Mucosa of descending colon (tissue), 3 donors: ENCODE measurements at places on chromosomes 16 and 17. TPM values are rescaled to one million over a fixed set of nuclear protein-coding genes. Genes with fewer than 3 reads are reported as not detected.

RAP1GAP2 gene
- 45.3 TPM for total RNA-seq

UTS2R gene
- total RNA-seq, result not detected

DNA sequence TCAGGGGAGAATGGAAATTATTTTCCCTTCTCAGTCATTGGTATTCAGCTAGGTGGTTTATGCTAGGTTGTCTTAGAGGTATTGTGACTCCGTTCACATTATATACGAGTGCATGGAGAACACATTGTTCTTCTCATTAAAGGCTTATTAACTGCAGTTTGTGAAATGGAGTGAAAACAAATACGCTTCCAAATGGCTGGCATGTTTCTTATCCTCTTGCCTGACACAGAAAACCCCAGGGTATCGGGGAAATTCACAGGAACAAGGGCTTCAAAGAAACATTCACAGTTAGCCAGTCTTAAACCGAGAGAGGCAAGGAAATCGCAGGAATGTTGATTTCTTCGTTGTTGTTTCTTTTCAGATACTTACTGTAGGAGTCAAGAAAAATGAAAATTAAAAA lies 1047.9 kb upstream of the RBFOX1 start:
- DNase-seq, result no peak

KRTAP4-9 gene
- total RNA-seq, result not detected

IL34 gene
- 1.2 TPM for total RNA-seq

ZNF629 gene
- 14.6 TPM for total RNA-seq

- no peak for DNase-seq
These were observed 61.1 kb upstream of the NOL11 start for GRCh38 chr17:67656494-67657203.

DUSP14 gene
- 0.81 TPM for total RNA-seq

CAVIN1 gene
- 19.3 TPM for total RNA-seq

SKAP1 gene
- total RNA-seq, result 3.2 TPM

DNA sequence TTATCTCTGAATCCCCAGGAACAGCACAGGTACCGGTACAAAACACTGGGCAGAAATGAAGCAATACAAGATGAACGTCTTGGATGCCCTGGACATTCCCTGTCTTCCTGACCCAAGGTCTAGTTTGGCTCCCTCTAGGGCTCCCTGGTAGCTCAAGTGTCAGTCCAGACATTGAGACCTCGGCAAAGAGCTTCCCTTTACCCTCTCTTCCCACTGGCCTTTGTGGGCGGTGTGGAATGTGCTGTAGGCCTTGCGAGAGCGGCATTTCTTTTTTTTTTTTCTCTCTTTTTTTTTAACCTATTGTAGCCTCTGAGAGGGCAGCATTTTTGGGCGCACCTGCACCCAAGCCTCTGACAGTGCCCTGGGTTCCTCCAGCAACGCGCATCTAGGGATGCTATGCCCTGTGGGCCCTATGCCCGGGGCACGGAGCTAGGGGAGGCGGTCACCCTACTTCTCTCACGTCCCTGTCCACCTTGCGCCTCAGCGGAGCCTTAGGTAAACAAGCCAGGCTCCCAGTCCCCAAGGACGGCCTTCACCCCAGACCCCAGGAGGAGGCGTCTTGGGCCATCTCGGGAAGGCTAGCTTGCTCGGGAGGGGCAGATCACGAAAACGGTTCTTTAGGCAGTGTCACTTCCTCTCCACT lies 1.2 kb upstream of the NFATC3 start:
- no peak for DNase-seq

CDRT4 gene
- total RNA-seq, result 4.8 TPM

GRCh38 chr17:79113699-79114457 lies 39.3 kb downstream of the ENGASE start:
- DNase-seq, result no peak

SEPTIN12 gene
- not detected for total RNA-seq

DNA sequence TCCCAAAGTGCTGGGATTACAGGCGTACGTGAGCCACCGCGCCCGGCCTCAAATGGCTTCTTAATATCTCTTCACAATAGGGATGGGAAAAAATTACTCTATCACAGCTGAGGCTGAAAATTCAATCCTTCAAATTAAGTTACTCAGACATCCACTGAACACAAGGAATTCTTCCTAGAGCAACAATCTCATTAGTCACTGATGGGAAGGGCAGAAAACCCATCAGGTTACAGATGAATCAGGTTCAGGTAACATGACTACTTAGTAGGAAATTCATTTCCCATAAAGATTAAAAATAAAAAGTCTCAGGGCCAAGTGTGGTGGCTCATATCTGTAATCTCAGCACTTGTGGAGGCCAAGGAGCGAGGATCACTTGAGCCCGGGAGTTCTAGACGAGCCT lies 42.5 kb upstream of the ABR start:
- DNase-seq, result no peak

DNA sequence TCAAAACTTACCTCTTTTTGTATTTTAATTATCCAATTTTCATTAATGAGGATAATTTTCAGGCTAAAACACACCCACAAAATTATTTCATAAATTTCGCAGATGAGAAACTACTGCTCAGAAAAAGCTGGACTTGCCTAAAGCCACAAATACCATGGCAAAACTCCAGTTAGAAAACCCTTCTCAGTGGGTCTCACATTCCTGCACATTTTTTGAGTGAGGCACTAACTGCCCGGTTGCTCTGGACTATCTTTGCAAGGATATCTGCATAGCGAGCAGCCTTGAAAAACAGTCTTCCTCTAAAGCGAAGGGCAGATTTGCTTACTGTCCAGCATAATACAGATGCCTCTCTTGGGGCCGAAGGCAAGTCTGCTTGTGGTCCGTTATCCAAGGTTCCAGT lies 9.8 kb downstream of the MPHOSPH6 start:
- no peak for DNase-seq

GRCh38 chr16:57732037-57732436 lies 3.5 kb upstream of the KATNB1 start:
- no peak for DNase-seq

GRCh38 chr16:27258241-27258734 lies 10.3 kb downstream of the NSMCE1 start:
- DNase-seq, result no peak

DNA sequence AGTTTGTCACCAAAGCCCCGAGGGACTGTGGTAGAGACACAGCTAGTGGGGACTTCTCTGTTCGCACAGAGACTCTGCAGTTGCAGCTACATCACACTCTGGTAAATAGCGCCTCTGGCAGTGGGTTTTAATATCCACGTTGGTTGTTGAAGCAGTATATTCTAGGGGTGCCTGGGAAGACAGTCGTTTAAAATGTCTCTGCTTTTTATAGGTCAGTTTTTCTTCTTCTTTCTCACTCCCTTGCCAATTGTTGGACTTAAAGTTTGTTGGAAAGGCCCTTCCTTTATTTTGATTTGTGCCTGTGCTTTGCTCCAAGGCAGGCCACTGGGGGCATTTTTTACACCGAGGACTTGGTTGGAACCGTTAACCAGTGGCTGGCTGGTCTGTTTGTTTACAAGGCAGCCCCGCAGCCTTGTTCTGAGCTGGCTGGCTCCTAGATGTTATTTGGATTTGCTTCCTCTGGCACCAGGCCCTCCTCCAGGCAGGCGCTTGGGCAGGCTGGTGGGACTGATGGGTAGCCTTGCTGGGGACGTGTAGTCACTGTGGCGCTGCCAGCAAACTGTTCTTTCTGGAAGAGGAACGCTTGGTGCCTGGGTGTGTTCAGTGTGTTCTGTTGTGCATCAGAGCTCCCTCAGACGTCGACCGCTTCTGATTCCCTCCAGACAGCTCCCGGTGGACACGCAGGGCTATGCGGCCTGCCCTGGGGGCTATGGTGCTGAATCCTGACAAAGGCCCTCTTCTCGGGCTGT lies 218.2 kb upstream of the CHMP6 start:
- no peak for DNase-seq

VMP1 gene
- 257 TPM for total RNA-seq

GRCh38 chr17:82228842-82229697 lies at the start of gene SLC16A3:
Gene SLC16A3, plus strand, starts transcription at chr17:82229042. Its CDS starts 6,967 bp downstream, at chr17:82236009.
- peak; percentile 83 for DNase-seq

DNA sequence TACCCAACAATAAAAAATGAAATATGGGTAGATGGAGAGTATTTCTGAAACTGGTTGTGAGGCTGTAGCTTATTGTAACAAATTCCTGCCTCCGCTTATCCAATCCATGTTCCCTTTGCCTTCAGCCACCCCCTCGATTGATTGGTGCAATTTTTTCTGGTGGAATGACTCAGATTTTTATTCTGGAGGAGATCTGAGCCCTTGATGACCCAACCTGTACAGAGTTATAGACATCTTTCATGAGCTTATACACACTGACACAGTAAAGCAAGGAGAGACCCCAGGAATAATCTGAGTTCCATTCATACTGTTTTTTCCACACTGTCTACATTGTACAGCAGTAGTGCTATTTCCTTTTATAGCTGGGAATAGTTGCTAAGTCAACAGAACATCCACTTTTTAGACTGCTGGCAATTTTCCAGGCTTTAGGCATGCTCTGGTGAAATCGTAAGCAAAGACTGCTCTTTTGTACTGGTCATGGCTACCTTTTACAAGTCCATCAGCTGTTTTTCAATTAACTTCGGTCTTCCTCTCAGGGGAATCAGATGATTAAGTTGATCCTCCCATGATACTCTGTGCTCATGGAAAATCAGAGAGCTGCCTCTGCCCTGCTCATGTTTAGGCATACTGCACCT lies 30.1 kb downstream of the CCL4 start:
- no peak for DNase-seq

DNA sequence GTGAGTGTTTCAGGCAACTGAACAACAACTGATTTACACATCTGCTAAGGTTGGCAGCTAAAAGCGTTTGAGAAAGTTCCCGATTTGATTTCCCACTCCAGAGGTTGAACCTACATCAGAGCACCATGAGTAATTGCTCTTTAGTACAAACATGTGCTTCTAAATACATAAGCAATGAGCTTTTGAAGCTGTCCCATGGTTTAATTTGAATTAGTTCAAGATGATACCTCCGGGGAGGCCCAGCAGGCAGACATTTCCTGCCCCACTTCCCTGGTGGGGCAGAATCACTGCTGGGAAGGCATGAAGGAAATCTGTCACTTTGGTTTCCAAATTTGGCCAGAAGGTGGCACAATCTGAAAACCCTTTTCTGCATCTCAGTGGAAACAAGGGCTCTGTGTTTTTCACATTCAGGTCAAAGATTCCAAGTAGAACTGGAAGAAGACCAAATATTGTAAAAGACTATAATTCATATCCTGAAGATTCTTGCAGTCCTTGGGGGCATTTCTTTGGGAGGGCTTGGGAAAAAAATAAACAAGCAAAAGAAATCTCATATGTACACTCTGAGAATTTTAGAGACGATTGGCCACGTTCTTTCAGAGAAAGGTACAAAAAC lies 176.2 kb upstream of the FAM20A start:
- DNase-seq, result peak; percentile 81

- no peak for DNase-seq
These were observed 94.3 kb upstream of the ASIC2 start for GRCh38 chr17:33387406-33387805.

CTF1 gene
- 1.1 TPM for total RNA-seq

DNA sequence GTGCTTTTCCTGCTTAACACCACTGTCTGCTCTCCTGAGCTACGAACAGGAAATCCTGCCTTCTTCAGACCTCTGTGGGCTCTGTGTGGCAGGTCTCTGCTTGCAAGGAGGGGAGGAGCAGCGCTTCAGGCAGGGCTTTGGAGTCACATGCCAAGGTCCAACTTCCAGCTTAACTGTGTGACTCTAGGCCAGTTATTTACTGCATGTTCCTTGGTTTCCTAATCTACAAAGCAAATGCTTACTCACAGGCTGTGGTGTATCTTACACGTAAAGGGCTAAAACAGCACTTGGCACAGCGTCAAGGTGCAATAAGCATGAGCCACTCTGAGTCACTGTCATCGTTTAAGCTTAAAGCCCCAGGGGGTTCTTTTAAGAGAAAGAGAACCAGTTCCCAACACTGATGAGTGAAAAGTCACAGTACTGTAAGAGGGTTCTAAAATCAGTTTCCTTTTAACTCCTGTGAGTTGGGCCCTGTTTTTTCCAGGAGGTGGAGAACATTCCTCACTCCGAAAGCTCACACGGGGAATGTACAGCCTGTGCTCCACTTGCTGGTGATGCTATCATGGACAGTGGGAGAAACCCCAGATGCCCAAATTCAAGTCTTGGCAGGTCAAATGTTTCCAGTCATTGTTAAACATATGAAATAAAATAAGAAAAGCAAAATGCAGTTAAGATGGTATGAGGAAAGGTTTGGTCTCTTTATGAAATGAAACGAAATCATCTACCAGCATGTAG lies 54.1 kb upstream of the BCAR1 start:
- peak; percentile 81 for DNase-seq

OR3A1 gene
- total RNA-seq, result 0.32 TPM
